Upper lobe of right lung (tissue), 1 donor: ENCODE measurements at places on chromosomes 7 and 10.
A peak's percentile ranks its signal among the peaks of the same experiment; 100 is the strongest.

DNA sequence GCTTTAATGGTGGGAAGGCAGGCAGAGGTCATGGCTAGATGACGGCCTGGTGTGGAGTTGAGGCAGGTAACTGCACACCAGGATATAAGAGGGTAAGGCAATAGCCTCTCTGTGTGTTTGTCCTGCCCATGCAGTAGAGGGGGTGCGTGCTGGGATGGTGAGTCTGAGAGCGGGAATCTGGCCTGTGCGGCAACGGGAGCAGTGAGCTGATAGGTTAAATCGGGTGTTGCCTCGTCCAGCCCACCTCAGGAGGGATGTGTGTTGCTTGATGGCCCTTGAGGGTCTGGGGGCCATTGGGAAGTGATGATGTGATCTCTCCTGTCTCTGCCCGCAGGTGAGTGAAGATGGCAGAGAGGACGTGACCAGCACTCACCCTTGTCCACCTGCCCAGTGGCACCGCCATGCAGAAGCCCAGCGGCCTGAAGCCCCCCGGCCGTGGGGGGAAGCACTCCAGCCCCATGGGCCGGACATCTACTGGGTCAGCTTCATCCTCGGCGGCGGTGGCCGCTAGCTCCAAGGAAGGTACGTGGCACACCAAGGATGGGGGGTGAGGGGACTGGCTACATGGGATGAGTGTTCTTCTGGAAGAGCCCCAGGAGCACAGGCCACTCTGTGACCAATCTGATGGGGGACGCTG is 28.1 kb downstream of the CLIP2 start:
- no peak for DNase-seq

GRCh38 chr7:81676105-81676811 is 93.6 kb downstream of the HGF start:
- DNase-seq: no peak

- peak; percentile 12 for DNase-seq
Observed at GRCh38 chr7:98317366-98318040, 36.0 kb downstream of the BRI3 start.

- DNase-seq: no peak
Observed at GRCh38 chr10:121294630-121295029, 303.6 kb downstream of the FGFR2 start.

GRCh38 chr7:150383710-150384397 is 4.7 kb downstream of the ZNF775 start:
- DNase-seq: peak; percentile 58

DNA sequence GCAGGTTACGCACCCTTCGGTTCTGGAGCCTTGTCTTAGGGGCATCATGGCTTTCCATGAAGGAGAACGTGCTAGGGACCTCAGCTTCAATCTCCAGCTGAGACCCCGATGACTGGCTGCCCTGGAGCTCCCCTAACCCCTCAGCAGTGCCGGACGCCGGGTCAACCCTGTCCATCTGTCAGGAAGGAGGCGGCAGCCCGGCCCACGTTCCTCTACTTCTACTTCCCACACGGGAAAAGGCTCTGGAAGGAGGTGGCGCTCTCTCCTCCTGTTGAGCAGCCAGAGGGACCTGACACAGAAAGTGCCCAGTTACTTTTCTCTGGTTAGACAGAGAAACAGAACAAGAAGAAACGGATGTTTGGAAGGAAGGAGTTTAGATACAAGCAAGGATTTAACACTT is 87.4 kb downstream of the DYNC2I1 start:
- DNase-seq: no peak
